ENCODE measurements at places on chromosomes 7 and 10.

- no peak for DNase-seq
Observed at GRCh38 chr7:2631946-2632732, at the start of gene TTYH3. TSS of gene TTYH3 (plus strand) at chr7:2631986. CDS start at chr7:2632156, 170 bp downstream.

DNA sequence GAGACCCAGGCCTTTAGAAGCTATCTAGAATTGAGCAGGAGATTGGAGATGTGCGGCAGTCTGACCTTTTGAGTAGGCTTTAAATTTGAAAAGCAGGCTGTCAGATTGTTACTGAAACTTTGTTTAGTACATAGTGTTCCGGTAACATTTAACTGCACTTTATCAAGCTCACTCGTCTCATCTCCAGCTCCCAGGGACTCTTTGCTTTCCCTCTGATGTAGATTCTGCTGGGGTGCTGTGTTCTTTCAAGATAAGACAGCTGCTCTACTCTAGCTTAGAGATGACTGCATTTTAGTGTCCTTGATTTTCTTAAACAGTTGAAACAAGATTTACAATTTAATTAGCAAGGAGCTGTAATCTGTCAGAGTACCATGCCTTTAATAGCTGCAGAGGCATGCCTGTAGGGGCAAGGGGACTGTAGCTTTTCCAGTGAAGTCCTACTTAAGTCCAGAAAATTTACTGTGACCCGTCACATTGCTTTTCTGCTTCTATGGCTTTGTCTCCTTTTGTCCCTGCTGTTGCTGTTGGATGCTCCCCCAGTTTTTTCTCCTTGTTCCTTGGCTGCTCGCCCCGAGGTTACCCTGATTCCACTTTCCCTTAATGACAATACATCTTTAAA lies 56.4 kb upstream of the MTPN start:
- no peak for DNase-seq

- DNase-seq, result no peak
Observed at GRCh38 chr10:663466-663751, 26.1 kb downstream of the DIP2C start.

GRCh38 chr10:132774181-132774901 lies 11.6 kb downstream of the NKX6-2 start:
- no peak for DNase-seq

- peak; percentile 67 for DNase-seq
Observed at GRCh38 chr10:100307684-100308083, 21.2 kb upstream of the BLOC1S2 start.

- DNase-seq, result no peak
Observed at GRCh38 chr7:18655506-18655905, 160.0 kb downstream of the HDAC9 start.

DNA sequence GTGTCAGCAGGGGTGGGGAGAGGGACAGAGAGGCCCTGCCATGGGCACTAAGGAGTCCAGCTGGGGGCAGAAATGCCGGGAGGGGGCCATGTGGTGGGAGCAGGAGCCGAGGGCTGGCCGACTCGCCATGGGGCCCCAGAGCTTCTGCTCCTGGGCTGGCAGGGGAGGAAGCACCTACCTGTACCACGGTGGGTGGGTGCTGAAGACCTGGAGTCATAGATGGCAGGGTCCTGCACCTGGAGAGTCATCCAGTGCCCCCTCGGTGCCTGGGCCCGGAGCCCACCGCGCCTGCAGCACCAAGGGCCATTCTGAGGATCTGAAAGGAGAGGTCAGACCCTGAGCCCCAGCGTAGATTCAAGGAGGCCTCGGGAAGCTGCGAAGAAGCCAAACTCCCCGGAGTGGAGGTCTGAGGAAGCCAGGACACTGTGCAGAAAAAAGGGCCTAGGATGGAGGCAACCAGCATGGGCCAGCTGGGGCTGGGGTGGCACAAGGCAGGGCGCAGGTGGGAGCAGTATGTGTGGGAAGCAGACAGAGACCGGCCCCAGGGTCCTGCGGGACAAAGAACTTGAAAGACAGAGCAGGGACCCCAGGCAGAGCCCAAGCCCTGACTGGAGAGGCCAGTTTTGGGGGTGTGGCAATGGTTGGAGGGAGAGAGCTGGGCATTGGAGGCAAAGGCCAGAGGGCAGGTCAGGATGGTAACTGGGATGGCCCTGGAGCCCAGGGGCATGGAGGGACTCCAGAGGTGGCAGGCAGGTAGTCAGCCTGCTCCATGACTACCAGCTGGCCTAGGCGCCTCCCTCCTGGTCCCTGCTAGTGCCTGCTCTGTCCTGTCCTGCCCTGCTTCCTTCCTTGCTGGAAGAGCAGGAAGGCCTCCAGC lies 26.7 kb upstream of the SMARCD3 start:
- no peak for DNase-seq
